ENCODE measurements at places on chromosomes 2 and 18.

DNA sequence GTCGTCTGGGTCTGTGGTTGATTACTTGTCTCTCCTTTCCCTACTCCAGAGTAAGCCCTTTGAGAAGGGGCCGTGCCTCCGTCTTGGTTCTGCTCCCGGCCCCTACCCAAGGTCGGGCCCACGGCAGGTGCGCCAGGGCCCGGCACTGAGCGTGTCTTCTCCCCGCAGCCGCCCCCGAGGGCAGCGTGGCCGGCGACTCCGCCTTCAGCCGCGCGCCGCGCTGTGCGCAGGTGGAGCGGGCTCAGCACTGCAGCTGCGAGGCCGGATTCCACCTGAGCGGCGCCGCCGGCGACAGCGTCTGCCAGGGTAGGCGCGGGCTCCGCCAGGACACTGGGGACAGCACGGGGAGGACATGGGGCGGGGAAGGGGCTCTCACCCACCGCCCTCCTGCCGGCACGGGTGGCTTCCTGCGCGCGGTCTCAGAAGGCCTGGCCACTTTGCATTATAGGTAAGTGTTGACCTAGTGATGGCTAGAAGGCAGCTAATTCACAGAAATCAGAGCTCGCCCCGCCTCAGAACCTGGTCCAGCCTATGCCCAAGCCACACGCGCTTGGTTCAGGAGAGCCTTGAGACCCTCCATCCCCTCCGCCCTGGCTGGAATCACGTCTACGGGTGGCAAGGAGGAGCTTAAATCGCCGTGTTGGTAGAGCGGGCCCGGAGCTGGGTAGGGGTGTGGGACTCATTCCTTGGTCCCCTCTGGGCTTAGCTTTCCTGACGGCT is 43.5 kb downstream of the FBLN7 start:
- DNase-seq = no peak

- DNase-seq = no peak
These were observed 232.8 kb downstream of the CELF4 start for GRCh38 chr18:37332628-37333420.

DNA sequence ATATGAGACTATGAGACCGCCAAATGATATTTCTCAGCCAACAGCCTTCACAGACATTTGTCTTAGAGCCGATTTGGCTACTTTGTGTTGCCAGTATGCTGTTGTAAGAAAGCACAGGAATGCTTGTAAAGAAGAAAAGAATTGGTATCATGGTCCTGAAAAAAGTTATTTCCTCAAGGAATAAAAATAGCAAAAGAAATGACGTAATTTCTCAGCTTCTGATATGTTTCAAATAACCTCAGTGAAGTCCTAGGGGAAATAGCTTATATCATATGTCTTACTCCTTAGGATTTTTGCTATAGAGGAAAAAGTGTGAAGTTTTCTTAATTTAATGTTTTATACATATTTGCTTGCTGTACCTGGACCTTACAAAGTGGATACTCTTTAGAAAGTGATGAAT is 23.0 kb downstream of the SCN1A start:
- DNase-seq = no peak

DNA sequence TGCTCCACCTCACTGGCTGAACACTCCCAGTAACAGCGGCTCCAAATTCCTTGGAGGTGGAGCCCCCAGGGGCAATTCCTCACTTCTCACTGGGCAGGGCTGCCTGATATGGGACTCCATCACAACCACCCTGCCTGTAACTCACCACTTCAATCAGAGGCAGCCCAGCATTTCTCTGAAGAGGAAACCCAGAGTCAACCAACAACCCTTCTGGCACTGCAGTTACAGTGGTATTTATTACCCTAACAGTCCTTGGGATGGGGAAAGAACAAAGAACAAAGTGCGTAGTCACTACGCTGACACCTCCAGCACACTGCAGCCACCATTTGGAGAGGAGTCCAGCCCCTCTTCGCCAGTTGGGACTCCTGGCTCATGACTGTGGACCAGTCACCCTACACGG is 85.7 kb upstream of the GALNT13 start:
- no peak for DNase-seq

- DNase-seq = no peak
These were observed 571.9 kb upstream of the PKDCC start for GRCh38 chr2:41475959-41476358.

GRCh38 chr2:128466776-128467175 is 148.1 kb upstream of the HS6ST1 start:
- no peak for DNase-seq

DNA sequence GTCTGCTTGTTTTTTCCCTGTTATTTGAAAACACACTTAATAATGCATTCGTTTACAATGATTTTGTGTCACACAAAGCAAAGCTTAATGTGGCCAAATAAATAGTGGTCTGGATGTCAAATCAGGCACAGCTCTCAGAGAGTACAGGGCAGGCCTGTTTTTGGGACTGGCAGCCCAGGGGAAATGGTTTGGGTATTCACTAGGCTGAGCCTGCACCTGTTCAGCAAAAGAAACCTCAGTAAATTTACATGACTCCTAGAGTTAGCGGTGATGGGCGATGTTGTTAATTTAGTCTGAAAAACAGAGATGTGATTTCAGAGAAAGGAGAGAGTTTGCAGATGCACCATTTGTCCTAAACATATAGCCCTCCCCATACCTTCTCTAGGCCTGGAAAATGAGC is 197.1 kb downstream of the ALK start:
- DNase-seq = no peak

- no peak for DNase-seq
These were observed 87.4 kb downstream of the ROCK2 start for GRCh38 chr2:11257078-11257477.

- no peak for DNase-seq
These were observed 39.9 kb downstream of the NGEF start for GRCh38 chr2:232973011-232973735.

DNA sequence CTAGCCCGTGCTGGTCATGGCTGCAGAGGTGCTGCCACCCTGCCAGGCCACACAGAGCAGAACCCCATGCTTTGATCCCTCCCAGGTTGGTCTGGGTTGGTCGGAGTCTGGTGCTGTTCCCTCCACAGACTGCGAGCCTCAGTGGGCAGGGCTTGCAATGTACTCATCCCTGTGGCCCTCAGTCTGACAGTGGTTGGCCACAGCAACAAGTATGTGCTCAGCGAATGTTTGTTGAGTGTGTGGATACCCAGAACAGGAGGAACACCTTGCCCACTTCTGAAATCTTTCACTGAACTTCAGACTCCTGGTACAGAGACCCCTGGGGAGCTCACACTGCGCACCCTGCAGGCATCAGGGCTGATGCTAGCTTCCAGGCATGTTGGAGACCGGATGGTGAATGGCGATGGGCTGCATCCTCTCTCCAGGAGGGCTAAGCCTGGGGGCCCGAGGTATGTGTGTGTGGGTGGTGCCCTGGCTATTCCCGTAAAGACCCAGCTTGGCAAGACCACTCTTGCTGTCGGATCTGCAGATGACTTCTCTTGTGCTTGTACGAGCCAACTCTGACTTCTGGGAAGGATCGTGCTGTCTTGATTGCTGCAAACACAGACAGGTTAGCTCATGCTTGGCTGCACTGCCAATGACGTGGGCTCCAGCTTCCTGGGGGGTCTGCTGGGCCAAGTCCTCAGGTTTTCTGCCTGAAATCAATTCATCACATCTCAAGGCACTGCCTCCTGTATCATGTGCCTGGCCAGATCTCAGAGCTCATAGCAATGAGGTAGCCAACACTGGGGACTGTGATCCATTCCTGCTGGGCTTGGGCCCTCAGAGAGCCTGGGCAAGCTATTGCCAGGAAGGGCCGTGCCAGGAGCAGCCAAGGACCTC is 43.7 kb downstream of the RHOB start:
- DNase-seq = no peak

- DNase-seq = no peak
These were observed 4.7 kb upstream of the IL37 start for GRCh38 chr2:112906276-112906675.

- DNase-seq = no peak
These were observed 66.4 kb downstream of the CDH7 start for GRCh38 chr18:65817178-65817577.

DNA sequence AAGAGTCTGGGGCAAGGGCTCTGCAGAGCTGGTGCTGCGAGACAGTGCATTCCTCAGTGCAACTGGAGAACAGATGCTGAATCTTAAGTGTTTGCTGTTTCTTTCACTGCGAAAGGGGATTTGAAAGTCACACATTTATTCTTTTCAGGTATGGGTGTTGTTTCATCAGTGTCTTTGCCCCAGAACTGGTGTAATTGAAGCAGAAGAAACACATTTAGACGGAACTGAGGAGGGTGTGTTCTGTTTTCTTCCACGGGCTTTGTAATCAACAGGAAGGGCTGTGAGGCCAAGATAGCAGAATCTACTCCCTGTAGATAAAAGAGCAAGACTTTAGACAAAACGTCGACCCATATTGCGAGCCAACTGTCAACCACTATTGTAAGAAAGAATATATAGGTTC is 151.9 kb downstream of the EPHA4 start:
- no peak for DNase-seq

DNA sequence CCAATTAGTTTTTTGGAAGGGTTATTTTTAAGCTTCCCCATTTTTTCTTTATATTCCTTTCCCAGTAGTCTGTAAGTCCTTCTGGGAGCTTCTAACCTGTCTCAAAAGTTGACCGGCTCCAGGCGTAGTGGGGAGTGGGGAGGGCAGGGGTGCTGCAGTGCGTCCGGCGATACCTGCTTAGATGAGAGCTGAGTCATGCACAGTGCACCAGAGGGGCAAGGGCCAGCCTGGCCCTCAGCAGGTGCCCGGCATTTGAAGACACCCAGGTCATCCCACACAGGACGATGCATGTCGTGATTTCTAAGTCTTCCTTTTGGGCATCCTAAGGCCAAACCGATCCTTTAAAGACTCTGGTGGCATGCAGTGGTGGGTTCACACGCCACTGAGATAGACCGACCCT is 73.4 kb downstream of the TPO start:
- DNase-seq = no peak

- peak; percentile 25 for DNase-seq
These were observed 259.0 kb downstream of the NBAS start for GRCh38 chr2:15302154-15302553.

DNA sequence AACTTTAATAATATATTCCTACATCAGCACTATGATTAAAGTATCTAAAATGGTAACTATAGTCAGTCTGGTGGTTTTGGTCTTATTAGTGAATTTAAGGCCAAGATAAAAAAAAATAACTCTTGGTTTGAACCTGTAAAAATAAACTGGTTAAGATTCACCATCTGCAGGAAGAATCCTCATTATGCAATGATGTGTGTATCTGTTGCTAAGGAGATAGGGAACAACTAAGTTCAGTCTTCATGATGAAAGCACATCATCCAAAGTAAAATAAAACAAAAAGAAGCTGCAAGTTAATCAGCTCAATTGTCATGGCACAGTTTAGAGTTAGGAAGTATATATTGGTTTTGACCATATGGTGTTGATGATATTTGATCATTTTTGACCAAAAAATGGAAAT is 466.0 kb downstream of the NYAP2 start:
- DNase-seq = peak; percentile 31

- DNase-seq = no peak
These were observed 112.7 kb downstream of the LCLAT1 start for GRCh38 chr2:30559544-30560275.

- peak; percentile 43 for DNase-seq
These were observed 316.8 kb upstream of the KCNH7 start for GRCh38 chr2:163155279-163155883.

GRCh38 chr2:1750933-1751766 is 6.8 kb upstream of the PXDN start:
- DNase-seq = peak; percentile 90
